ENCODE measurements at places on chromosomes 1 and 21. TPM values are rescaled to one million over a fixed set of nuclear protein-coding genes. Genes with fewer than 3 reads are reported as not detected.
A peak's percentile ranks its signal among the peaks of the same experiment; 100 is the strongest.

- H3K27ac ChIP-seq, result peak overlapping the region; percentile 79
- no peaks in the 10 kb centered on the region for H3K27me3 ChIP-seq
- DNase-seq, result no peak
- H3K4me1 ChIP-seq, result peaks cover 7% of the 10 kb centered on the region
- 0 out of 2 replicates have a peak, but pooled peaks cover 4% of the 10 kb centered on the region for H3K36me3 ChIP-seq
Measured at GRCh38 chr1:46246548-46247435, 771 bp upstream of the RAD54L start.

DNA sequence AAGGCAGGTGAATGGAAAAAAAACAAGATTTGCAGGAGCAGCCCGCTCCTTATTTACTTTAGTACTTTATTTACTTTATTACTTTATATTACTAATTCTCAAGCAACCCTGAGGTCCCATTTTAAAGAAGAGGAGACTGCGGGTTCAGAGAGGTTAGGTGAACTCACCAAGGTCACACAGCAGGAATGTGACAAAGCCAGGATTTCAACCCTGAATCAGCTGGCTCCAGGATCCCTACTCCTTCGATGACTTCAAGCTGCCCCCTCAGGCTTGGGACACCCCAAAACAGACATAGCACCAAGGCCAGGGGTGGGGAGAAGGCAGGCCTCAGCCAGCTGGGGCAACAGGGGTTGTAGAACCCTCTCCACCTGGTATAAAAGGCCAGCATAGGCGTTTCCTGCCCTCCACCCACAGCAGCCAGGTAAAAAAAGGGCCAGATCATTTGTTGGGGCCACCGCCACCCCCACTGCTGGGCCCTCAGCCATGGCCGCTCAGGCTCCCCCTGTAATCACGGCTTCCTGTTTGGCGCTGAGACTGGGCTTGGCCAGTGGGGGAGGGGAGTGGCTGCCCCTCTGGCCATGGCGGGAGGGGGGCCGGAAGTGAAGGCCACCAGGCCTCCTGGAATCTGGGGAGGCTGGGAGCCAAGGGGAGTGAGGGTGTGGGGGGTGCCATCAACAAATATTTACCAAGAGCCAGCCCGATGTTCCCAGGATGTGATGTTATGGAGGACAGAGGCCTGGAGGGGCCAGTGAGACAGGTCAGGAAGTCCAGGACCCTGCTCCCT lies 6.6 kb downstream of the SDC3 start:
- H3K27ac ChIP-seq, result no peak overlapping the region
- no peaks in the 10 kb centered on the region for H3K4me1 ChIP-seq
- DNase-seq, result no peak
- no peaks in the 10 kb centered on the region for H3K36me3 ChIP-seq
- no peak overlapping the region for H3K4me3 ChIP-seq

GRCh38 chr1:154819628-154820590 lies 50.2 kb downstream of the KCNN3 start:
- H3K4me1 ChIP-seq, result peaks cover 35% of the 10 kb centered on the region
- no peaks in the 10 kb centered on the region for H3K27me3 ChIP-seq
- H3K27ac ChIP-seq, result peak overlapping the region; percentile 10
- H3K4me3 ChIP-seq, result no peak overlapping the region

DNA sequence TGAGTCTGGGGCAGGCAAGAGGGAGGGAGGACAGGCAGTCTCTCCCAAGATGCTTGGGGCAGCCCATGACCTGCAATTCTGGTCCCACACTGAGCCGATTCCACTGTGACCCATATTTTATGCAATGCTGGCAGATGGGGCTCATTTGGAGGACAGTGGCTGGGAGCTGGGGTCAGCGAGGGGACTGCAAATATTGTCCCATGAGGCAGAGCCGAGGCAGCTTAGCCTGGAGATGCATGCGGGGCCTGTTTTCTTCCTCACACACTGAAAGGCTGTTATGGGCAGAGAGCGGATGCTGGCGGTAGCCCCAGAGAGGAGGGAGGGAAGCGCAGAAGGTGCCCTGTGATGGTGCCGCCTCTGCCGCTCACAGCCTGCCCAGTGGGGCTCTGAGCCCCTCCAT lies 128.5 kb upstream of the POU3F1 start:
- no peak for DNase-seq
- no peaks in the 10 kb centered on the region for H3K36me3 ChIP-seq
- H3K4me3 ChIP-seq, result no peak overlapping the region
- H3K4me1 ChIP-seq, result peaks cover 30% of the 10 kb centered on the region
- H3K27me3 ChIP-seq, result no peaks in the 10 kb centered on the region

DNA sequence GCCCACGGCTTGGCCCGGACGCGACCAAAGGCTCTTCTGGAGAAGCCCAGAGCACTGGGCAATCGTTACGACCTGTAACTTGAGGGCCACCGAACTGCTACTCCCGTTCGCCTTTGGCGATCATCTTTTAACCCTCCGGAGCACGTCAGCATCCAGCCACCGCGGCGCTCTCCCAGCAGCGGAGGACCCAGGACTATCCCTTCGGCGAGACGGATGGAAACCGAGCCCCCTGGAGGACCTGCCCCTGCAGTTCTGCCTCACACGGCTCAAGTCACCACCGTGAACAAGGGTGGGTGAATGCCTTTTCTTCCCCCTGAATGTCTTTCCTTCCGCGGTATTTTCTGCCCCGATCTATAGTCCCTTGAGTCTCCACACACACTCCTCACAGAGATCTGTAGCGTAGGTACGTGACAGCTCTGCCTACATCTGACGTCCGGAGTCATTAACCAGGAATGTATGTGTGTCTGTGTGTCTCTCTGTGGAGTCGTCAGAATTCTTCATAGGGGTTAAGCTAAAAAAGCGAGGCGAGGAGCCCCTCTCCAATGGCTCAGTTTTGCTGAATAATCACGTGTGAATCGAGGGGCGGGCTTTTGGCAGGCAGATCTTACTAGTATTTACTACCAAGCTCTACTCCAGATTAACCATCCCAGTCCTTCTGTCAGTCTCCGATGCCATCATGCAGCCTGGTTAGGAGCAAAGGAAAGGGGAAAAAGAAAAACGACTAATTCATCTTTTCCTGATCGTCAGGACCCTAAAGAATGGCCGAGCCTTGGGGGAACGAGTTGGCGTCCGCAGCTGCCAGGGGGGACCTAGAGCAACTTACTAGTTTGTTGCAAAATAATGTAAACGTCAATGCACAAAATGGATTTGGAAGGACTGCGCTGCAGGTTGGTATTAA lies at the start of gene CDKN2C:
CDKN2C (plus strand) TSS at position 635 of the 898 bp plus-strand sequence; CDS start at position 759, 124 bp downstream.
- H3K36me3 ChIP-seq, result peaks cover 7% of the 10 kb centered on the region
- no peaks in the 10 kb centered on the region for H3K27me3 ChIP-seq
- peak within 1 kb of the TSS; percentile 99 for H3K4me3 ChIP-seq
- no peak for DNase-seq
- peak within 1 kb of the TSS; percentile 92 for H3K27ac ChIP-seq
- no peaks in the 10 kb centered on the region for H3K4me1 ChIP-seq

GRCh38 chr1:113415310-113416070 lies 25.2 kb downstream of the MAGI3 start:
- no peaks in the 10 kb centered on the region for H3K4me1 ChIP-seq
- H3K27ac ChIP-seq, result no peak overlapping the region
- no peak for DNase-seq
- H3K36me3 ChIP-seq, result no peaks in the 10 kb centered on the region

DNA sequence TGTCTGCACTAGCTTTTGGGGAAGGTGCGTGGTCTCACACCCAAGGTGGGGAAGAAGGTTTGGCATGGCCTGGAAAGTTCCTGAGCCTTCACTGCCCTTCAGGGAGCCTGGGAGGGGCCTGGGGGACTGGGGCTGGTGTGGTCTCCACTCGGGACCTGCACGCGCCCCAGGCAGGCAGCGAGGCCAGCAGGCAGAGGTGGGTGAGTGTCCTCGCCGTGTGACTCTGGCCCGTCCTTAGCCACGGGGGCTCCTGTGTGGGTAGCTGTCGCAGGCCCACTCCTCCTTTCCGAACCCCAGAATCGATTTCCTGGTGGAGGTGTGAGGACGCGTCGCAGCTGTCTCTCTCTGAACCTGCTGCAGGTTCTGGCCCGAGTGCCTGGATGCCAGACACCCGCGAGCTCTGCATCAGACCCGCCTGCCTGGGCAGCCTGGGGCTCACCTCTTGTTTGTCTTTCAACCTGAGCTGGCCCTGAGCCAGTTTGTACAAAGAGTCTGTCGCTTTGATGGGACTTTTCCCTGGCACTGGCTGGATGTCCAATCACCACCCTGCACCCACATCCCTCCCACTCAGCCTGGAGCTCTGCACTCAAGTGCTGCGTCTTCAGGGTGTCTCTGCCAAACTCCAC lies 36.0 kb upstream of the SLC19A1 start:
- DNase-seq, result no peak
- no peaks in the 10 kb centered on the region for H3K4me1 ChIP-seq
- no peaks in the 10 kb centered on the region for H3K27me3 ChIP-seq
- no peak overlapping the region for H3K4me3 ChIP-seq
- H3K36me3 ChIP-seq, result no peaks in the 10 kb centered on the region

DNA sequence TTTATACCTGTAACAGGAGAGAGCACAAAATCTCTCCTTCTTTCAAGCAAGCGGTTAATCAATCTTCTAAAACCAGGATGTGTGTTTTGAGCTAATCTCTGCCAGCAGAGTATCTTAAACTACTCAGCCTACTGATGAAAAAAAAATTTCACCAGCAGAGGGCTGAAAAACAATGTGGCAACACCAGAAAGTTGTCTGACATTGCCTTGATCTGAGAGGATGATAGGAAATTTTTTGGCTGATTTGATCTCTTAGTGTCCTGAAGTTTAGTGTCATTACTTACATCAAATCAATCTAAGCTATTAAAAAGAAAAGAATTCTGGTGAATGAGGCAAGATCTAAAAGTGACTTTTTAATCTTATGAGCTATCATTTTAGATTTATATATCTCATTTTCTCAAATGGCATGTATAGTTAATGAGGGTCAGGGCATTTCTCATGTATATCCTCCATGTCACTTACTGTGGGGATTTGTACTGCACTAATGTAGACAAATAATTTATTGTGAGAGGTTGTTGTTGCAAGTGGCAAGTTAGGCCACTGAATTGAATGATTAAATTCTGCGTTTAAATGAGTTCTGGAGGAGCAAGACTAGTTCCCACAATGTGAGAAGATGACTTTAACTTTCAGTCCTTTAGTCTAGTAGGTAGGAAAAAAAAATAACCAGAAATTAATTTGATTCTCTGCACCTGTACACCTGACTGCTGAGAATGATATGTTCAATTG lies 10.9 kb downstream of the ADAMTS1 start:
- no peak overlapping the region for H3K27ac ChIP-seq
- no peaks in the 10 kb centered on the region for H3K4me1 ChIP-seq
- H3K36me3 ChIP-seq, result no peaks in the 10 kb centered on the region
- no peak overlapping the region for H3K4me3 ChIP-seq
- no peak for DNase-seq

DNA sequence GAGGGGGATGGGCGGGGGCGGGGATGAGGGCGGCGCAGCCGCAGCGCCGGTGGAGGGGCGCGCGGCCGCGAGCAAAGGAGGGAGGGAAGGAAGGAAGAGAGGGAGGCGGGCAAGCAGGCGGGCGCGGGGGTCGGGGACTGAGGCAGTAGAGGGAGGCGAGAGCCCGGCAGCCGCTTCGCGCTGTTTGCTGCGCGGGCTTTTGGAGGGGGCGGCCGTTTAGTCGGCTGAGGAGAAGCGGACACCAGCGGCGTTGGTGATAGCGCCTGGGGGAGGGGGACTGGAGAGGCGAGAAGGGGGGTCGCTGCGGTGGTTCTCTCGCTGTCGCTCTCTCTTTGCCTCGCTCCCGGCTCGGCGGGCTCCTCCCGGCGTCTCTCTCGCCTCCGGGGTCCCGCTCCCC lies at the start of gene HS2ST1:
HS2ST1 (plus strand) TSS at position 35 of the 397 bp plus-strand sequence.
- DNase-seq, result no peak
- no peaks in the 10 kb centered on the region for H3K36me3 ChIP-seq
- H3K4me1 ChIP-seq, result no peaks in the 10 kb centered on the region
- H3K4me3 ChIP-seq, result peak within 1 kb of the TSS; percentile 100

GRCh38 chr21:18801468-18801867 lies 397.9 kb upstream of the TMPRSS15 start:
- no peaks in the 10 kb centered on the region for H3K27me3 ChIP-seq
- H3K27ac ChIP-seq, result no peak overlapping the region
- DNase-seq, result no peak
- no peaks in the 10 kb centered on the region for H3K4me1 ChIP-seq
- H3K4me3 ChIP-seq, result no peak overlapping the region

DNA sequence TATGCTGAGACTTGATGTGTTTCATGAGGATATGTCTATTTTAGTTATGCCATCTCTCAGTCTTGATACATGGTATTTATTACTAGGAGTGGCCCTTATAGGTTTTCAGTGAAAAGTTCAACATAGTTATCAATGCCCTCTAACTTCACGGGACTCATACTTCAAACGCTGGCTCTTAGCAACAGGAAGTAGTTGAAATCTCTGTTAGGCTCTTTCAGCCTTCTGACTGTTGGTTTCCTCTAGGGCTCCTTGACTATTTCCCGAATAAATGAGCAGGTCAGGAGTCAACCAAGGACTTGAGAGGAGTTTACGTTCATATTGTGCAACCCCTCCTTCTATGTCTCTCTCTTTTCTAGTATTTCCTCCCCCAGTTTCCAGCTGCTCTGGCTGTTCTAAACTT lies 141.8 kb downstream of the RGS7 start:
- no peak overlapping the region for H3K4me3 ChIP-seq
- no peak for DNase-seq
- no peaks in the 10 kb centered on the region for H3K27me3 ChIP-seq
- H3K27ac ChIP-seq, result no peak overlapping the region
- no peaks in the 10 kb centered on the region for H3K4me1 ChIP-seq

Gene FCMR
- 191 TPM for total RNA-seq

Gene PRR9
- total RNA-seq, result not detected

Gene KRTAP19-3
- total RNA-seq, result not detected

Gene CYP2J2
- 0.08 TPM for total RNA-seq

Measured in GM12878 (cell line).